ENCODE measurements at places on chromosomes 2 and 18.

- no peak for DNase-seq
Measured at GRCh38 chr2:185895828-185896693, 157.5 kb downstream of the FSIP2 start.

DNA sequence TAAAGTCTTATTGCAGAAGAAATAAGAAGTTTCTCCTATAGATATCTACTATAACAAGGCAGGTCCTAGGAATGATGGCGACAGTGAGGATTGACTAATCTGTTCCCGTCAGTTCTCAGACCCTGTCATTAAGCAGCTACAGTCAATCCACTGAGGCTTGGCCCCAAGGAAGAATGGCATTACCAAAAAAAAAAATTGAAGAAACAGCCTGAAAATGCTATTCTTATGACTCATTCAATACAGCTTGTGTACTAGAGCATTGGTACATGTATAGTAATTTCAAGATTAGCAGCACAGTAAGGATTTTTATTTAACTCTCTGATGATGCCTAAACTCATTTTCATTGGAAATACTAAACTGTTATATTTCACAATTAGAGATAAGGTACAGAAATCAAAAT is 1096.1 kb upstream of the NXPH2 start:
- DNase-seq = no peak

DNA sequence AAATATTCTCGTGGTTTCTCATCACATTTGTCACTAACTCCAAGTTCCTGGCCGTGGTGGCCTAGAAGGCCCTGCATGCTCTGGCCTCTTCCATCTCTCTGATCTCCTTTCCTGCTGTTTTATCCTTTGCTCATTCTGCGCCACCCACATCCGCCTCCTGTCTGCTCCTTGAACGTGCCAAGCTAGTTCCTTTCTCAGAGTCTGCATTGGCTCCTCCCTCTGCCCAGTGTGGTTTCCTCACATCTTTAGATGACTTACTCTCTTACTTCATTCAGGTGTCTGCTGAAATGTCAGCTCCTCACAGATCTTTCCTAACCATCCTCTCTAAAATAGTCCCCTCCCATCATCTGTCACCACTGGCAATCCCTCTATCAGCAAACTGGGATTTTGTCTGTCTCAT is 158.6 kb upstream of the RBMS1 start:
- DNase-seq = peak; percentile 45

- DNase-seq = no peak
Measured at GRCh38 chr18:36578871-36579710, 249.7 kb downstream of the TPGS2 start.

- DNase-seq = no peak
Measured at GRCh38 chr2:218478544-218478943, 59.6 kb downstream of the VIL1 start.

DNA sequence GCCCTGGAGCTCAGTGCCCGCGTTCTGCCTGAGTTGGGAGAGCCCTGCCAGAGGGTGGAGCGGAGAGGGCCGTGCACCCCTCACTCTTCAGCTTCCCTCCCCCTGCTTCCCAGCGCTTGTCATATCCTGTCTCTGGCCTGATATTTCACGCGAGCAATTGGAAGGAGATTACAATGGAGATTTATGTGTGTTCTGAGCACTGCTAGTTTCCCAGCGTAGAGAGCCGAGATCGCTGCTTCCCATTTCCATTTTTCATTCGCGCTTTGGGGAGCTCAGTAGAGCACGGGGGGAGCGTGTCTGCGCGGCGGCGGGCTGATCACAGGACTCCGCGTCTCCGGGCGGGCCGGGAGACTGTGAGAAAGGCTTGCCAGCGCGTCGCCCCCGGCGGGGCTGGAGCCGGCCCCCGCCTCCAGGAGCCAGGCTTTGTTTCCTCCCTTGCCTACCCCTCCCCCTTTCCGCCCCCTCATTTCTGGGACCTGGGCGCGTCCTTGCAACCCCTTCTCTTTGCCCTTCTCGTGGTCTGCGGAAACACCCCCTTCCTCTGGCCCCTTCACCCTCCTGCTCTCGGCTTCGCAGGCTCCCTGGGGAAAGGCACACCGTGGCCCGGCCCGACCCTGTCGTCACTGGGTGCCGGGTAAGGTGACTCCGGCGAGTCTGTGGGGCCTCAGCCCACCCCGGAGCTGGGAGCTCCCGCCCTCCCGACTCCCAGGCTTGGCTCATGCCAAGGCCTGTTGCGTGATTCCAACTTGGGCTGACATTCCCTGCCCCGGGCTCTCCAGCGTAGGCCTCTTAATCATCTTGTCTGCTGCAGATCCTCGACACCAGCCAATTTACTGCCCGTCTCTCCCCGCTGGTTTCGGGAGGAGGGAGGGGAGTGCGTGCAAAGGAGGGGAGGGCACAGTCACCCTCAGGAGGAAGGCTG is 5.8 kb downstream of the DLX2 start:
- no peak for DNase-seq

GRCh38 chr2:219159771-219160185 is 837 bp downstream of the NHEJ1 start:
- no peak for DNase-seq

DNA sequence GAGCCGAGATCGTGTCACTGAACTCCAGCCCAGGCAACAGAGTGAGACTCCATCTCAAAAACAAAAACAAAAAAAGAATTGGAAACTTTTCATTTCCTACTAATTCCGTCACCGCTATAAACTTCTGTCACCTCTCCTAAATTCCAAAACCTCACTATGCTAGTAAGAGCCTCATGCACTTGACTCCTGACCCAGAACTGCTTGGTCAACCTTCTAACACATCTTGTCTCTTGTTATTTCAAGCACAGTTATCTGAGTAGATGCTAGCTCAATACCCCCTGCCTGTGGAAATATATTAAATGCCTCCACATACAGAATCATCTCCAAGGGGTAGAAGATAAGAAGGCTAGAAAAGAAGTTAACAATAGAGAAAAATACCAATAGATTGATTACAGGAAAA is 703.3 kb downstream of the NRXN1 start:
- DNase-seq = no peak

- DNase-seq = no peak
Measured at GRCh38 chr2:165720511-165720910, 73.5 kb downstream of the GALNT3 start.

DNA sequence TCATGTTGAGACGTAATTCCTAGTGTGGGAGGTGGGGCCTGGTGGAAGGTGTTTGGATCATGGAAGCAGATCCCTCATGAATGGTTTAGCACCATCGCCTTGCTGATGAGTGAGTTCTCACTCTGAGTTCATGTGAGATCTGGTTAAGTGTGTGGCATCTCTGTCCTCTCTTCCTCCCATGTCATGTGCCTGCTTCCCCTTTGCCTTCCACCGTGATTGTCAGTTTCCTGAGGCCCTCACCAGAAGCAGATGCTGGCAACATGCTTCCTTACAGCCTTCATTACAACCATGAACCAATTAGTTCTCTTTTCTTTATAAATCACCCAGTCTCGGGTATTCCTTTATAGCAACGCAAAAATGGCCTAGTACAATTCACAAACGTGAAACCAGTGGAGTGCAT is 14.6 kb upstream of the MCM6 start:
- DNase-seq = no peak

DNA sequence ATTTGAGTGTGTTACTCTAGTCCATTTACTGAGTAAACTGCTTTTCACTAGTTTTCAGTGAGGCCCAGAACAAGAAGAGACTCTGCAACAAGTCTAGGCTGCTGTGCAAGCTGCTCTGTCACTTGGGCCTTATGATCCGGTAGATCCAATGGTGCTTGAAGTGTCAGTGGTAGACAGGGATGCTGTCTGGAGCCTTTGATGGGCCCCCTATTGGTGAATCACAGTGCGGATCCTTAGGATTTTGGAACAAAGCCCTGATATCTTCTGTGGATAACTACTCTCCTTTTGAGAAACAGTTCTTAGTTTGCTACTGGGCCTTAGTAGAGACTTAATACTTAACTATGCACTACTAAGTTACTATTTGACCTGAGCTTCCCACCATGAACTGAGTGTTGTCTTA is 150.2 kb downstream of the TMEFF2 start:
- DNase-seq = no peak

DNA sequence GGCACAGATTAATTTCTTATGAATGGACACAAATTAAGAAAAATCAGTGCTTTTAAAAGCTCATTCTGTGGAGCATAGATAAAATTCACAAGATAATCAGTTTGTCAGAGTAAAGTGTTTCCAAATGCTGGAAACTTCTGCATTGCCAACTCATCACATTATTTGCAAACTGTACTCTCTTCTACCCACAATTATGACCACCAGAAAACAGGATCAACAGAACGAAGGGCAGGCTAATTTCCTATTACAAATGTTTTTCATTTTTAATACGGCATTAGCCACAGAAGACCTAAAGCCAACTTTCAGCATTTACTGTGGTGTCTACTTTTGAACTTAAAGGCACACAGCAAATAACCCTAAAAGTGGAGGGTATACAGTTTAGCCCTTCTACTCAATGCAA is 6.0 kb downstream of the IRS1 start:
- DNase-seq = no peak

GRCh38 chr2:109376796-109377495 is 236.8 kb downstream of the SEPTIN10 start:
- no peak for DNase-seq

DNA sequence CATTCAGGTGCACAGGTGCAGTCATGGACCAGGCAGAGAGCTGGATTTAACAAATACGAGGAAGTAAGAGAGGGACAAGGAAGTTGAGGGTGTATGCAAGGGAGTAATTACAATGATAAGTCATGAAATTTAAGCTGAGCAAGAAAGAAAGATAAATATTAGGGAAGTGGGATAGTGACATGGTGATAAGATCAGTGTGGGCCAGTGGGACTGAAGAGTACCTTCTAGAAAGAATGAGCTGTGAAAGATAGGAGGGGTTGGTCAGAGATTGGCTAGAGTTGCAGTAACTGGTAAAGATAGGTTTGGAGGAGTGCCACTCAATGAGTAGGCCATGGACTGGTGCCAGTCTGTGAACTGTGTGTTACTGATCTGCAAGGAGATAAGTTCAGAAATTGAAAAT is 200.8 kb upstream of the SIX3 start:
- no peak for DNase-seq

DNA sequence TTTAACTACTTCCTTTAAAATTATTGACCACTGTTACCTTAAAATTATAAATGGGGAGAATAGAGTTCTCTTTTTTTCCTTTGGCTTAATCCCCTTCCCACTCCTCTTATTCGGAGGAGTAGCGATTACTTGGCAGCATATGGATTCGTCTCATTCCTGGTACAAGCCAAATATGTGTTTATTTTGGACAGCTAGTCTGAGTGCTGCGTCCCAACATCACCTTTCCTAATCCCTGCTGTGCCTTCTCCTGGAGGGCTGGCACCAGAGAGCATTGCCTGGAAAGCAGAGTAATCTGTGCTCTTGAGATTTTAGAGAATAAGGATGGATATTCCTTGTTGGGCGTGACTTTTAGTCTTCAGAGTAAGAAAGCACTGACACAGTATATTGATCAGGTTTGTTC is 185.6 kb downstream of the AGAP1 start:
- no peak for DNase-seq
